Gastrocnemius medialis (tissue), 4 donors: ENCODE measurements at places on chromosomes 5 and 9.
A peak's percentile ranks its signal among the peaks of the same experiment; 100 is the strongest.

- no peaks in the 10 kb centered on the region for H3K27me3 ChIP-seq
- DNase-seq = no peak
- peak overlapping the region; percentile 77 for H3K27ac ChIP-seq
- H3K4me3 ChIP-seq = no peak overlapping the region
Measured at GRCh38 chr5:127583866-127584265, 65.0 kb upstream of the CTXN3 start.

DNA sequence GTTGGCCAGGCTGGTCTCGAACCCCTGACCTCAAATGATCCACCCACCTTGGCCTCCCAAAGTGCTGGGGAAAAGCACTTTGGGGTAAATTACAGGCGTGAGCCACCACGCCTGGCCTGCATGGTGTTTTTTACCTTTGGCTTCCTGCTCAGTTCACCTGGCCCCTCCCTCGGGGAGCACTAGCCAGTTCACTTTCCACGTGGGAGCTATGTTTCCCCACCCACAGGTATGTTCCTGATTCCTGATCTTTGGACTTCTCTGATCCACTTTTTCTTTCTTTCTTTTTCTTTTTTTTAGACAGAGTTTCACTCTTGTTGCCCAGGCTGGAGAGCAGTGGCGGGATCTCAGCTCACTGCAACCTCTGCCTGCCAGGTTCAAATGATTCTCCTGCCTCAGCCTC lies 15.8 kb downstream of the DAB2IP start:
- no peak overlapping the region for H3K27ac ChIP-seq
- no peaks in the 10 kb centered on the region for H3K27me3 ChIP-seq
- H3K36me3 ChIP-seq = no peaks in the 10 kb centered on the region
- no peak overlapping the region for H3K4me3 ChIP-seq

- peak overlapping the region; percentile 57 for H3K27ac ChIP-seq
- DNase-seq = no peak
- no peak overlapping the region for H3K4me3 ChIP-seq
- no peaks in the 10 kb centered on the region for H3K27me3 ChIP-seq
- no peaks in the 10 kb centered on the region for H3K36me3 ChIP-seq
- no peaks in the 10 kb centered on the region for H3K4me1 ChIP-seq
Measured at GRCh38 chr5:149598966-149599365, 17.7 kb downstream of the ARHGEF37 start.

DNA sequence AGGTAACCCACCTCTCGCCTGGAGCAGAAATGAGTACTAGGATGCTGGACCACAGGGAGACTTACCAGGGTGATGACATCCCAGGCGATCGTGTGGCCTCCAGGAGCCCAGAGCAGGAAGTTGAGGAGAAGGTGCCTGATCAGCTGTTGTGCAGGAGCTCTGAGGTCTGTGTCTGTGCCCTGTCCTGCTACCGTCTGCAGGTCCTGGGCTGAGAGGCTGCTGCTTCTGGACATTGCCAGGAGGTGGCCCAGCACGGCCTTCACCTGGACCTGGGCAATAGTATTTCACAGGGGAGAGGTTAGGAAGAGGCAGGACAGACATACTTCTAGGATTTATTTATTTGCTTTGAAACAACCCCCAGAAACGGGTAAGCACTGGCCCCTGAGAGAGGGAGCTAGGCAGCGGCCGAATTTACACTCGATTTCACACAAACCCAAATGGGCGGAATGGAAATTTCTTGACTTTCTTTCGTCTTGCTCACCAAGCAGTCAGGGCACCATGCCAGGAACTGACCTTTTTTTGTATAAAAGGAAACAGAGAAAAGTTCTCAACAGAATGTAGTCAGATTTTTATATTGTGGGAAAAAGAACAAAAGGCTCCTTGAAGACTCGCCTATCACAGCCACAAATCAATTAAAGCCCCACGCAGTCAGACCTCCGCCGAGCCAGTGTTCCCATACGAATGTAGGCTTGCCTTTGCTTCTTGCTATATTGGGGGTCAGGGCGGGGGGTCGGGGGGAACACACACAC lies 210.3 kb downstream of the FANCC start:
- DNase-seq = no peak
- no peaks in the 10 kb centered on the region for H3K36me3 ChIP-seq
- H3K27ac ChIP-seq = peak overlapping the region; percentile 96
- peaks cover 74% of the 10 kb centered on the region for H3K4me1 ChIP-seq
- H3K27me3 ChIP-seq = no peaks in the 10 kb centered on the region
